ENCODE measurements at places on chromosomes 6 and 20.

GRCh38 chr6:66926060-66926459, 1219.0 kb upstream of the EYS start:
- no peak for DNase-seq

GRCh38 chr20:63321148-63321831, 28.3 kb downstream of the COL20A1 start:
- DNase-seq = no peak

GRCh38 chr6:14730654-14731053, 515.2 kb upstream of the JARID2 start:
- no peak for DNase-seq

GRCh38 chr6:118187568-118188164, 280.6 kb downstream of the SLC35F1 start:
- no peak for DNase-seq

DNA sequence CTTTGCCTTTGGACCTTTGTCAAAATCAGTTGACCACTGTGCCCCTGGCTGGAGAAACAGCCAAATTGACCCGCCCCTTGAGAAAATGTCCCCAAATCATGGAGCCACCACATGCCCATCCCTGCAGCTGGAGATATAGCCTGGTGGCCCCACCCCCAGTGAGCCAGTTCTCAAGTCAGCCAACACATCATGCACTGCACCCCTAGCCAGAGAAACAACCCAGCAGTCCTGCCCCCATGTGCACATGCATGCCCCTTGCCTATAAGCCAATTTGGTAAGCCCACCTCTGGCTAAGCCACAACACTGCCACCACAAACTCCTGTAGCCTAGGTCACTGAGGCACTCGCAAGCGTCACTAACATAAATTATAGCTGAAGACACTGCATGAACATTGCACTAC, 174.2 kb upstream of the ECI2 start:
- DNase-seq = no peak

DNA sequence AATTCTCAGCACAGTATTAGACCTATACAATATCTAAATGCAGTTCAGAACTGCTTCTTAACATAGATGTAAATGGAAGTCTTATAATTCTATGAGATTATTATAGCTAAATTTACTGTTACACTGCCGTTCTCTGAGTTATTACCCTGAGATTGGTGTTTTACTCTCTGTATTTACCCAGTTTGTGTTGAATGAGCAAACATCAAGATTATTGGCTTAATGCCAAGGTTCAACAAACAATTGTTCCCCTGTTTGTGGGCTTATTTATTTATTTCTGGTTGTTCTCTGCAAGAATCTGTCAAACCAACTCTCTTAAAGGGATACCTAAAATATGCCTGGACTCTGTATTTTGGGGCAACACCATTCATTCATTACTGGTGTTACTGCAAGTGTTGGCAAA, 5.2 kb upstream of the STMND1 start:
- DNase-seq = no peak

DNA sequence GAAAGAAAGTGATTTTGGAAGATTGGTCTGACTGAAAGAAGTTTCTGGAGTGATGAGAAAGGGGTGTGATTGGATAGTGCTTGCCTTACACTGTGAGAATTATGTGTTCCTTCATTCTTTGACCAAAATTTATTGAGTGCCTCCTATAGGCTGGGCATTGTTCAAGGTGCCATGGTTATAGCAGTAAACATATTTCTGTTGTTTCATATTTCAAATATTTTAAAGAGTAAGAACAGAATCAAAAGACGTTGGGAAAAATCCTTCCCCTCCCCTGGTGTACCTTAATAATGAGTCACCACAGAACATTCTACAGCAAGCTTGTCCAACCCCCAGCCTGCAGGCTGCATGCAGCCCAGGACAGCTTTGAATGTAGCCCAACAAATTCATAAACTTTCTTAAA, 78.6 kb downstream of the GCLC start:
- no peak for DNase-seq

DNA sequence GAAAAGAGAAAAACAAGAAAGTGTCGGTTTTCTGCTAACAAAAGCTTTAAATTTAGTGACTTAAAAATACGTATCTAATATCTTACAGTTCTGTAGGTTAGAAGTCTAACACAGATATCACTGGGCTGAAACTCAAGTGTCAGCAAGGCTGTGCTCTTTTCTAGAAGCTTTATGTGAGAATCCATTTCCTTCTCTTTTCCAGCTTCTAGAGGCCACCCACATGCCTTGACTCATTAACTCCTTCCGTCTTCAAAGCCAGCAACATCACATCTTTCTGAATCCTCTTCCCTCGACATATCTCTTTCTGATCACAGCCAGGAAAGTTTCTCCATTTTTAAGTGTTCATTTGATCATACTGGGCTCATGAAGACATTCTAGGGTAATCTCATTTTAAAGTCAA, 262.0 kb downstream of the MAFB start:
- DNase-seq = no peak

- DNase-seq = no peak
These were observed 1.2 kb downstream of the VARS1 start for GRCh38 chr6:31794294-31794865.

GRCh38 chr6:153312634-153313033, 181.6 kb upstream of the RGS17 start:
- DNase-seq = no peak

- DNase-seq = no peak
These were observed 128.2 kb downstream of the CRYBG1 start for GRCh38 chr6:106488494-106489370.

Data from stimulated activated CD4-positive, alpha-beta T cell treated with anti-CD3 and anti-CD28 coated beads, TNF-alpha, amount 100 ng/mL, for 1 hour (primary cell).